ENCODE measurements at places on chromosomes 16 and 17. TPM values are rescaled to one million over a fixed set of nuclear protein-coding genes. Genes with fewer than 3 reads are reported as not detected.

Gene KRTAP1-5
- total RNA-seq = not detected

Gene SBK1
- total RNA-seq = 0.44 TPM

Gene SEPTIN12
- total RNA-seq = not detected

Gene KRTAP2-1
- total RNA-seq = not detected

Gene CCT6B
- 0.37 TPM for total RNA-seq

Gene OR1E2
- not detected for total RNA-seq

Gene DHRS7C
- total RNA-seq = not detected

Gene LGALS9C
- not detected for total RNA-seq

Gene ORAI3
- total RNA-seq = 13.9 TPM

Gene FTSJ3
- total RNA-seq = 60.3 TPM

Gene CLEC3A
- total RNA-seq = not detected

Gene IQCK
- total RNA-seq = 8.3 TPM

Gene HCRT
- not detected for total RNA-seq

Gene PDILT
- total RNA-seq = not detected

Gene CES3
- 1.5 TPM for total RNA-seq

Gene CORO6
- 5.7 TPM for total RNA-seq

Gene ALDH3A1
- 783 TPM for total RNA-seq

Gene MT1G
- not detected for total RNA-seq

Gene SAMD14
- 0.18 TPM for total RNA-seq

Gene CSF3
- not detected for total RNA-seq

Gene RNF222
- total RNA-seq = not detected

Gene ENGASE
- 21.1 TPM for total RNA-seq

Gene MAPK7
- 24.1 TPM for total RNA-seq

Gene POLR2C
- total RNA-seq = 170 TPM

Gene GNG13
- total RNA-seq = not detected

Data from A549 treated with RU486 at 1 μM for 4 hours (cell line).